HL-60 (cell line): ENCODE measurements at places on chromosomes 2 and 18.
A peak's percentile ranks its signal among the peaks of the same experiment; 100 is the strongest.

DNA sequence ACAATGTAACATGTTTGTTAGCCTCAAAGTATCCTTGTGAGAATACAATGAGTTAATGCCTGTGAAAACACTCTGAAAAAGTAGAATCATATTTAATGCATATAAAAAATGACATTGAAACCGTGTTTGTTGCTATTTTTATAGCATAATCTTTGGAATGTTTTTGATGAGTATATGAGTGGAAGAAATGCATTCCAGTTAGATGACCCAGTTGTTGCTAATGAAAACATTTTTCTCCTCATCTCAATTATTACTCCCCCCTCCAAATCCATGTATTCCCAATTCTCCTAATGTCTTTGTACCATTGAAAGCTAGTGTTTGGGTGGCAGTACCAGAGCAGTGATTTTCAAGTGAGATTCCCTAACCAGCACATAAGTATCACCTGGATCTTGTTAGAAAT is 67.1 kb upstream of the DSEL start:
- no peak for DNase-seq

- no peak for DNase-seq
These were observed 85.1 kb downstream of the CHN1 start for GRCh38 chr2:174919947-174920595.

DNA sequence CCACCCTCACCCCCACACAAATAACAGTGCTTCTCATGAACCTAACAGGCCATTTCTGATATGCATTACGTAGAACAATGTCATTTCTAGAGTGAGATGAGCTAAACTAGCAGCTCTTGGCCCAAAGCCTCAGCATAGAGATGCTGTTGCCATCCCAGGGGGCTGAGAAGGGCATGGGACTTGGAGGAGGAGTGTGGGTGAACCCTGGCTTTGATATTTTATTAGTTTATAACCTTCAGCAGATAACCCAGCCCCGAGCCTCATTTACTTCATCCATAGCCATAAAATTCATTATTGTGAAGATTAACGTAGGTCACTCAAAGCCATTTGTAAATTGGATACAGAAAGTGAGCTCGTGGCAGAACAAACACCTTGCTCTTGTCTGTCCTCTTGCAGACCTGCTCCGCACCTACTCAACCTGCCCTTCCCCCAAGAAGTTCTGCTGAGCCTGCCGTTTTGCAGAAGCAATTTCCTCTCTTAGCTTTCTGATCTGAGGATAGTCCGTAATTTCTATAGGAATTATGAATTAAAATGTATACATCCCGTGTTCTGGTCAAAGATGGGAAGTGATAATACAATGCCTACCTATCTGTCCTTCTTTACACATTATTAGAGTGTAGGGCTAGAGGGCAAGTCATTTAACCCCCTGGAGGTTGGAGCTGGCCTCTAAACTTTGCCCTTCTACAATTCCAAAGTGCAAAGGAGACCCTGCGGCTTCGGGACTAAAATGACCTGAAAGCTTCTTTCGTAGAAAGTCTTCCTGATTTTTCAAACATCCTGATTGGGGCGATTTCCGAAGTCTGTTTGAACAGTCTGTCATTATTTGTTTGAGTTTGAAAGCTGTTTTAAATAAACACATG is 187.4 kb downstream of the BCL2 start:
- DNase-seq = no peak

GRCh38 chr2:38174646-38175423 is 98.9 kb upstream of the CYP1B1 start:
- peak; percentile 96 for DNase-seq

- DNase-seq = no peak
These were observed 132.2 kb upstream of the SMAD7 start for GRCh38 chr18:49082714-49083688.

DNA sequence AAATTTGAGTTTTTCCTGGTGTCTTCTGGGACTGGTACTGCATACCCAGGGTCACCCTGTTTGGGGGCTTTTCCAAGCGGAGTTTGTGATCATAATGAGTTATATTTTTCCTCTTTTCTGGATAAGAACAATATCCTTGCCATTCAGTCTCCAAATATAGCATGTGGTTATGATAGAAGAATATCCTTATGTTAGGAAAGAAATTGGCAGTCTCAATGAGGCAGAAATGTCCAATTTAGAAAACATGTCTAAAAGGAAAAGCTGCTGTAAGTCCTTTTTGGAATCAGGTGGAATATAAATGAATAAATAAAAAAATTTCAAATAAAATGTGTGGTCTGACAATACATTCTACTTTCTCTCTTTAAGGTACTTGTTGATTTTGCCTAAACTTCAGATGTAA is 36.2 kb downstream of the SPATS2L start:
- DNase-seq = no peak

DNA sequence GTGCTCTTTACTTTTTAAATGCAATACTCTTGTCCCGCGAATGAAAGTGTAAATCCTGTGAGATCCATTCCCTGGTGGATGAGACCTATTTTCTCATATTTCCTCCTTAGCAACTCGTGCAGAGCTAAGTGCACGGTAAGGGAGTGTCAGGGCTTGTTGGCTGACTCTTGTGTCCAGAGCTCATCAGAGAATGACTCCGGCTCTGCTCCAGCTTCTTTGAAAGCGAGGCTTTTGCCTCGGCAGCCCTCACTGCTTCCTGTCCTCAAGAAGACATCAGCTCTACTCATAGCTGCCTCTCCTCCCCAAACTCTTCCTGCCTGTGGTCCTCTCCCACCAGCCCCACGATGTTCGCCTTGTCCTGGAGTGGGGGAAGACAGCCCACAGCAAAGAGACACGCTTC is 70.7 kb downstream of the LIPG start:
- DNase-seq = no peak

GRCh38 chr2:10981941-10982431 is 70.3 kb downstream of the KCNF1 start:
- DNase-seq = no peak

DNA sequence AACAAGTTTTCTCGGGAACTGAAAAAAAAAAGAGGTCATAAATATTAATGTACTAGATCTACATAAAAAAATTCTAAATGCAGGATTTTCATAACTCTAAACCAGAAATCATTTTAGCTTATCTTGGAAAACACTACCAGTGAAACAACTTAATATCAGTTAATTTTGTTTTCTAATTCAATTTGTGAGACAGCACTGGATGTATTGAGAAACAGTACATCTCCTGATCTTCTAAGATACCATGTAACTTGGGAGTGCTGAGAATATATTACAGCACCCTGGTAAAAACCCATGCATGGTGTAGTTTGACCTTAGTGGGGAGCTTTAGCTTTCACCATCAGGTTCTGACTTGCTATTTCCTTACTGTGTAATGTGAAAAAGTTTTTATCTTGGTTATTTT is 129.6 kb downstream of the NRXN1 start:
- DNase-seq = no peak

DNA sequence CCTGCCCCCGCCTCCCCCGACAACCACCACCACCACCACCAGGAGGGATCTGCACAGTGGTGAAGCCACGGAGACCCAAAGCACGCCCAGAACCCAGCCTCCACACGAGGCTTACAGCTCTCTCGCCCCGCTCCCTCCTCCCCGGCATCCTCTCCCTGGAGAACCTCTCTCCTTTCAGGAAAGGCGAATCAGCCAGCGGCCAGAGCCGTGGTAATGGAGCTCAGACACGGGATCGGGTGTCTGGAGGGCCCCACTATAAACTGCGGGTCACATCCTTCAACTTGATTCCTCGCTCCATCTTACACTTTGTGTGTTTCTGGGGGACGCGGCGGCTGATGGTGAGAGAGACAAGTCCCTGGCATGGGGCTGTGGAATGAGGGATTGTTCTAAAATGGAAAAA is 271.5 kb upstream of the SIX2 start:
- no peak for DNase-seq

- no peak for DNase-seq
These were observed 29.0 kb downstream of the LPIN1 start for GRCh38 chr2:11775384-11775783.

- peak; percentile 62 for DNase-seq
These were observed 279.7 kb upstream of the TRIB2 start for GRCh38 chr2:12436935-12437561.

- DNase-seq = no peak
These were observed 15.2 kb downstream of the PRELID3A start for GRCh38 chr18:12422936-12423335.
